Skin of body (tissue), 3 donors: ENCODE measurements at places on chromosomes 6 and 20. TPM values are rescaled to one million over a fixed set of nuclear protein-coding genes. Genes with fewer than 3 reads are reported as not detected.

Gene FAM83B
- 47.7 TPM for total RNA-seq

Gene OGFRL1
- 20.7 TPM for total RNA-seq

Gene GNRH2
- not detected for total RNA-seq

Gene LBP
- 0.30 TPM for total RNA-seq

Gene KIF25
- total RNA-seq = not detected

Gene TMEM74B
- 2.5 TPM for total RNA-seq

GRCh38 chr6:43217351-43217750, 11.9 kb downstream of the DNPH1 start:
- DNase-seq = no peak

- no peak for DNase-seq
These were observed 411.5 kb downstream of the PKHD1 start for GRCh38 chr6:51675922-51676275.

DNA sequence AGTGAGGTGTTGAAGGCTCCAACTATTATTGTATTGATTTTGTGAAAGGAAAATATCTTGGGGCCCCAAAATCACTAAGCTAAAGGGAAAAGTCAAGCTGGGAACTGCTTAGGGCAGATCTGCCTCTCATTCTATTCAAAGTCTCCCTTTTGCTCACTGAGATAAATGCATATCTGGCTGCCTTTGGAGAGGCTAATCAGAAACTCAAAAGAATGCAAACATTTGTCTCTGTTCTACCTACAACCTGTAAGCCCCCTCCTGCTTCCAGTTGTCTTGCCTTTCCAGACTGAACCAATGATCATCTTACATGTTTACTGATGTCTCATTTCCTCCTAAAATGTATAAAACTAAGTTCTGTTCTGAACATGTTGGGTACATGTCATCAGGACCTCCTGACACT, 125.9 kb downstream of the HTR1B start:
- no peak for DNase-seq

- no peak for DNase-seq
These were observed 4.9 kb upstream of the UQCC2 start for GRCh38 chr6:33716379-33716778.

- DNase-seq = no peak
These were observed 77.6 kb downstream of the TBC1D7 start for GRCh38 chr6:13250703-13251102.

GRCh38 chr6:40472353-40472752, 114.8 kb downstream of the LRFN2 start:
- DNase-seq = no peak

GRCh38 chr20:1225263-1225782, 521 bp upstream of the RAD21L1 start:
- DNase-seq = no peak

DNA sequence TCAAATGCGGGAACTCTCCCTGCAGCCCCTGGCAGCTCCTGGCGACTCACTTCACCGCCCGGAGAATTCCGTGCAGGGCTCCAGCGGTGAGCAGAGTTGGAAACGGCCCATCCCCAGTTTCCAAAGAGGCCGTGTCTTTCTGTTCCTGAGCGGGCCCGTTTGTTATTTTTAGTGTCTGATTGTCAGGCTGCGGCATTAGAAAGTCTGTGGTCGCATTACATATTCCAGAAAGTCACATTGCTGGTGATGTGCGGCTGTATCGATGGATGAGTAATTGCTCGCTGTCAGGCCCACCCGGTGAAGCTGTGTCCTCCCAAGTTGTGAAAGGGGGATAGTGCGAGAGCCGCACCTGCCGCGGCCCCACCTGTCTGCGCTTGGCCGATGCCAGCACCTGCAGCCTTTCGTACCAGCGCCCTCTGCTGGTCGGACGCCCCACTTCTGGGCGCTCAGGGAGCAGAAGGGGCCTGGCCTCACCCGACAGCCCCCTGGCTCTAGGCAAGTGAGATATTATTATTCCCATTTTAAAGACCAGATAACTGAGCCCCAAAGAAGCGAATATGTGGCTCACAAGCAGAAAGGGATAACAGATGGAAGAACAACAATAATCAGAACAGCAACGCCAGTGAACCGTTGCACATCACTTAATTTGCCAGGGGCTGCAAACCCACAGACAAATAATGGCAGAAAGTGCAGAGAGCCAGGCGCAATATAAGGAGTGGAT, 244.9 kb downstream of the TSHZ2 start:
- no peak for DNase-seq

DNA sequence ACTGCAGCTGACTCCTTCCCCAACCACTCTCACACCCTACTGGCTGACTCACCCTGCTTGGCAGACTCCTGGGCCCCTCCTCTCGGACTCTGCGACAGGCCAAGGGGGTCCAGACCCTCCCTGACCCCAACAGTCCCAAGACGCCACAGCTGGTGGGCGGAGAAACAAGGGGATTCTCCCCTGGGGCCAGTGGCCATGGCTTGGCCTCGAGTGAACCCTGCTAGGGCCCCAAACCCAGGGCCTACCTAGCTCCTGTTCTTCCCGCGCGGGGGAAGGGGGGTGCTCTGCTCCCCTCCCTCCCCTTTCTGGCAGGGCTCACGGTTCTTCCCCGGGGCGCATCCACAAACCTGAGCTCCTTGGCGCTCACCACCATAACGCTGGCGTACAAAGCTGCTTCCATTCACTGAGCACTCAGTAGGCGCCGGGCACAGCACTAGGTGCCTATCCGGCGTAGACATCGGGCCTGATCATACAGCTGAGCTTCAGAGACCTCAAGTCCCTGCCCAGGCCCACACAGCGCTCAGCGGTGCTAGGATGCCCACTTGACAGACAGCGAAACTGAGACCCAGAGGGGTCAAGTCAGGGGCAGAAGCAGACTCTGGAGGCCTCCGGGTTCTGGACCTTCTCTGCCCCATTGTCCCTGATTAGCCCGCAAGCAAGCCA, 597 bp downstream of the ADA start:
- DNase-seq = no peak

- DNase-seq = no peak
These were observed 402.5 kb downstream of the RFPL4B start for GRCh38 chr6:112749673-112750072.

DNA sequence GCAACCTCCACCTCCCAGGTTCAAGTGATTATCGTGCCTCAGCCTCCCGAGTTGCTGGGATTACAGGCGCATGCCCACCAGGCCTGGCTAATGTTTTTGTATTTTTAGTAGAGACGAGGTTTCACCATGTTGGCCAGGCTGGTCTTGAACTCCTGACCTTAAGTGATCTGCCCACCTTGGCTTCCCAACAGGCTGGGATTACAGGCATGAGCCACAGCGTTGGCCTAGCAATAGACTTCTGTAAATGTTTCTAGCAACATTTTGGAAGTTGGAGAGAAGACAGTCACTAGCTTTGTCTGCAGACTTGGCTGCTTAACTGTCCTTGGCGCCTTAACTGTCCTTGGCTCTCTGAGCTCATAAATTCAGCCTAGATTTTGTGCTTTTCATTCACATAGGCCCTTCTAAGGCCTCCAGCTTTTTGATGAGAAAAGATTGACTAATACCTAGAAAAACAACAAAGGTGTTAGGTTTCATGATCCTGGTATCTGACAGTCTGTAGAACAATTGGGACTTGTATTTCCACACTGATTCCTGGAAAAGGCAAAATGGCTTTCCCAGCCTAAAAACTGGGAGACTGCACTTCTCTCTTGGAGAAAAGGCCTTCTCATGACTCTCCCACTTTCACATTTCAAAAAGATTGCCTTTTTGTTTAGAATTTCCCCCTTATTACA, 49.7 kb downstream of the OR2B2 start:
- DNase-seq = no peak

- no peak for DNase-seq
These were observed 80.8 kb downstream of the RPP40 start for GRCh38 chr6:4923081-4923480.

DNA sequence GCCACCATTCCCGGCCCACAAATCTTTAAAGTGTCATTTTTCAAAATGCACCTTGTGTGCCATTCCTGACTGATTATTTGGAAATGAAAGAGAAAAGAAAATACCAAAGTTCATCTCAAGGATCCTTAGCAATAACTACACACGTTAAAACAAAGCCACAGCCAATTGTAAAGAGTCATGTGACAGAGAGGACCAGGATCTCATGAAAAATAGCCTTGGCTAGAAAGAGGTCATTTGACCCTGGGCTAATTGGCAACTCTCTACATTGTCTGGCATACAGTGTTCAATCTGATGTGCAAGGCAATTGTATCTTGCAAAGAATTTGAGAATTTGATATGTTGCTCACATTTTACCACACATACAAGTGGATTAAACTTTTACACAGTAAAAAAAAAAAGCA, 31.6 kb upstream of the HLA-G start:
- no peak for DNase-seq

GRCh38 chr20:60268491-60268890, 310.3 kb downstream of the CDH26 start:
- no peak for DNase-seq

DNA sequence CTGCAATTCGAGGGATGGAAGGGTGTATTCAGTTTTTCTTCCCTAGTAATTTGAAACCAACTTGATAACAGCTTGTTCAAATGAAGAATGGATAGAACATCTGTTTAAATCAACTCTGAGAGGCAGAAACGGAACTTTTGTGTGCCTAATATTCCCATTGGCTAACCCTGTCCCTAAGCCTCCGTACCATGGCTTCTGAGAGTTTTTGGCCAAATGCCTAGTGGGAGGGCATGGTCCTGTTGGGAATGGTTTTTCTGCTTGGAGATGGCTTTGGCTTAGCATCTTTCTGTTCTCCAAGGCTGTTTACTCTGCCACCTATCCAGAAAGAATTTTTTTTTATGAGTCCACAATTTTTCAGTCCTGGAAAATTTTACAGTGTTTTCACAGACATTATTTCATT, 126.7 kb upstream of the MLIP start:
- DNase-seq = no peak
